ENCODE measurements at places on chromosomes 6 and 20. TPM values are rescaled to one million over a fixed set of nuclear protein-coding genes. Genes with fewer than 3 reads are reported as not detected.

SNPH gene
- total RNA-seq = 21.4 TPM

GSTA2 gene
- total RNA-seq = not detected

DNA sequence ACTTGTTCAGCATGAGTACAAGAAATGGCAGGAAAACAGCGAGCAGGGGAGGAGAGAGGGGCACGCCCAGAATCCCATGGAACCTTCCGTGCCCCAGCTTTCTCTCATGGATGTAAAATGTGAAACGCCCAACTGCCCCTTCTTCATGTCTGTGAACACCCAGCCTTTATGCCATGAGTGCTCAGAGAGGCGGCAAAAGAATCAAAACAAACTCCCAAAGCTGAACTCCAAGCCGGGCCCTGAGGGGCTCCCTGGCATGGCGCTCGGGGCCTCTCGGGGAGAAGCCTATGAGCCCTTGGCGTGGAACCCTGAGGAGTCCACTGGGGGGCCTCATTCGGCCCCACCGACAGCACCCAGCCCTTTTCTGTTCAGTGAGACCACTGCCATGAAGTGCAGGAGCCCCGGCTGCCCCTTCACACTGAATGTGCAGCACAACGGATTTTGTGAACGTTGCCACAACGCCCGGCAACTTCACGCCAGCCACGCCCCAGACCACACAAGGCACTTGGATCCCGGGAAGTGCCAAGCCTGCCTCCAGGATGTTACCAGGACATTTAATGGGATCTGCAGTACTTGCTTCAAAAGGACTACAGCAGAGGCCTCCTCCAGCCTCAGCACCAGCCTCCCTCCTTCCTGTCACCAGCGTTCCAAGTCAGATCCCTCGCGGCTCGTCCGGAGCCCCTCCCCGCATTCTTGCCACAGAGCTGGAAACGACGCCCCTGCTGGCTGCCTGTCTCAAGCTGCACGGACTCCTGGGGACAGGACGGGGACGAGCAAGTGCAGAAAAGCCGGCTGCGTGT lies 11.6 kb downstream of the TNFAIP3 start:
- H3K4me1 ChIP-seq = 0 out of 2 replicates have a peak, but pooled peaks cover under 1% of the 10 kb centered on the region
- no peak overlapping the region for H3K4me3 ChIP-seq
- H3K36me3 ChIP-seq = peaks cover 36% of the 10 kb centered on the region

DNA sequence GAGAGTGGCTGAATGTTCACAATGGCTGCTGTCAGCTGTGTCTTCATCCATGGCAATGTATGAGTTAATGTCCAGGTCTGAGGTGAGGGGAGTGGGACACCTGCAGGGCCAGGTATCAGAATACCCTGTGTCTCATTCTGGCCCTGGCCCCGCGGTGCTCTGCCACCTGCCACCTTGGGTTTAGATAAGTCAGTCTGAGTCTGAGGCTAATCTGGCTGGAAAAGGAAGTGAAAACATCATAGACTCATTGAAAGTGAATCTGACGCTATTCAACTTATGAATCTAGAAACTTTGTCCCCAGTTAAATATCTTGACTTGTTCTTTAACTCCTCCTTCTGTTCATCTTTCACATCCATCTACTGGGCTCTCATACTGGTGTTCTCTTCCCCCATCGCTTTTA lies 267.1 kb upstream of the JAG1 start:
- no peak overlapping the region for H3K4me3 ChIP-seq
- no peaks in the 10 kb centered on the region for H3K36me3 ChIP-seq
- H3K27me3 ChIP-seq = no peaks in the 10 kb centered on the region
- no peak for DNase-seq
- peaks cover 16% of the 10 kb centered on the region for H3K4me1 ChIP-seq

DNA sequence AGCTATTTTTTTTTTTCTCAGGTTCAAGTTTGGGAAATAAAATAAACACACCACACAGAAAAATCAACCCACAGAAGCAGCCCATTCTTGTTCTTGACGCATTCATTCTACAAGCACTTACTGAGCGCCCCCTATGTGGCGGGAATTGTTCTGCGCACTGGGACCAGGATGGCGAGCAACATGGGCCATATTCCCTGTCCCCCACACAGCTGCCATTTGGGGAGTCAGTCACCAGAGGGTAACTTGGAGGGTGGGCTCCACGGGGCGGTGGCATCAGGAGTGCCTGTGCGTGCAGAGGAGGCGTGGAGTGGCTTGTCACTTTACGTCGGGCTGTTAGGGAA lies 185.0 kb upstream of the PDE10A start:
- no peak for DNase-seq
- H3K27me3 ChIP-seq = peaks cover 6% of the 10 kb centered on the region
- 0 out of 2 replicates have a peak, but pooled peaks cover 4% of the 10 kb centered on the region for H3K4me1 ChIP-seq

DNAH8 gene
- 0.06 TPM for total RNA-seq

VTA1 gene
- total RNA-seq = 38.6 TPM

Measured in PC-3 (cell line).